ENCODE measurements at places on chromosomes 7 and 10. TPM values are rescaled to one million over a fixed set of nuclear protein-coding genes. Genes with fewer than 3 reads are reported as not detected.

Gene HOXA10
- 78.9 TPM for total RNA-seq

Gene PTEN
- 49.9 TPM for total RNA-seq

Gene CYP2C19
- total RNA-seq, result not detected

Gene HTR5A
- not detected for total RNA-seq

Gene BMPER
- not detected for total RNA-seq

Gene TMEM270
- not detected for total RNA-seq

DNA sequence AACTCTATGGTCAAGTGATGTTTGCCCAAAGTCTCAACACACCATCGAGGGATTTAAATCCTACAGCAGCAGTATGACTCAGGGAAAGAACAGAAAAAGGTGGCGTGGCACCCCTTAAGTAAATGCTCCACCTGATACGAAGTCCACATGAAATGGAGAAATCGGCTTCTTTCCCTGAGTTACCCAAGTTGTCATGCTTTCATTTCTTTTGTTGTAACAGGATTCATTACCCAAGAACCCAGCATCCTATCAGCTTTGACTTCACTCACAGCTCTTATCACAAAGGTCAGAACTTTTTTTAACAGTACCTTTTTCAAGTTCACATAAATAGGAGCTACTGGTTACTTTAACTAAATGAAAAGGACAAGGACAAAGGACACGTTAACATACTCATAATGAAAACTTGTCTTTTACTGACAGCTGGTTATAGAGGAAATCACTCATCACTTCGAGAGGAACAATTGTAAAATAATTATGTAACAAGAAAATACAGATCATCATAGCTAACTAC, 219.8 kb upstream of the FRMD4A start:
- DNase-seq, result peak; percentile 77

GRCh38 chr7:130118801-130119200, 48.5 kb downstream of the KLHDC10 start:
- no peak for DNase-seq

DNA sequence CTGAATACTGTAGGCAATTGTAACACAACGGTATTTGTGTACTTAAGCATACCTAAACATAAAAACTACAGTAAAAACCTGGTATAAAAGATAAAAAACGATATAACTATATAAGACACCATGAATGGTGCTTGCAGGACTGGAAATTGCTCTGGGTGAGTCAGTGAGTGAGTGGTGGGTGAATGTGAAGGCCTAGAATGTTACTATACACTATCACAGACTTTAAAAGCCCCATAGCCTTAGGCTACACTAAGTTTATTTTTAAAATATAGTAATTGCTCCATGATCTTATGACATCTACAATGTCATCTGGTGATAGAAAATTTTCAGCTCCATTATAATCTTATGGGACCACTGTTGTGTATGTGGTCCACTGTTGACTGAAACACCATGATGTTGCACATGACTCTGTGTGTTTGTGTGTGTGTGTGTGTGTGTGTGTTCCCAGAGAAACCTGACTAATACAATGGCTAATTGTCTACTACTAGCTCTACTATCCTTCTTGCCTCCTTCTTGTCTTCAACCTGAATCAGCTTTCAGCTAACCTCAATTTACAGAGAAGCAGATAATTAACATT, 27.6 kb upstream of the PRPF18 start:
- DNase-seq, result no peak

GRCh38 chr7:30034501-30034900, 6.3 kb downstream of the PLEKHA8 start:
- DNase-seq, result no peak

- DNase-seq, result no peak
Observed at GRCh38 chr10:22667093-22667480, 47.3 kb downstream of the PIP4K2A start.

DNA sequence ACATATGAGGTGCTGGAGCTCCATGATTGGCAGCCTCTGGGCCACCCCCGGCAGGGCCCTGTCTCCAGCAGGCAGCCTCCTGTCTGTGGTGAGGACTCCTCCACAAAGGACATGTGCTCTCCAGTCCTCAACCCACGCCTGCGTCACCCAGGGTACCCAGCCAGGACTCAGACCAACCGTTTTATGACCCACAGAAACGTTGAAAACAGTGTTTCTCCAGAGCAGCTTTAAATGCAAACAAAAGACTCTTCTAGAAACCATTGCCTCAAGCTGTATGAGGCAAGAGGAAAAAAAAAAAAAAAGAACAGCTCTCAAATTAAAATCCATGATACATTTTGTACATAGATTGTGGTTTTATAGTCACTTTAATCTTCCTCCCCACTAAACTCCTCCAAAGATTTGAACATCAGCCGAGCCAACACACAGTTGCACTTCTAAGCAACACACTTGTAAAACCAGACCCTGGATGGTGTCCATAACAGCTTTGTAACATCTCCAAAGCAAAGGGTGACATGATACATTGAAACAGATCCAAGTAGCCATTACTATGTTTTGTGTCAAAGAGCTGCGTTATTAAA, 175.0 kb upstream of the LYZL2 start:
- DNase-seq, result no peak

DNA sequence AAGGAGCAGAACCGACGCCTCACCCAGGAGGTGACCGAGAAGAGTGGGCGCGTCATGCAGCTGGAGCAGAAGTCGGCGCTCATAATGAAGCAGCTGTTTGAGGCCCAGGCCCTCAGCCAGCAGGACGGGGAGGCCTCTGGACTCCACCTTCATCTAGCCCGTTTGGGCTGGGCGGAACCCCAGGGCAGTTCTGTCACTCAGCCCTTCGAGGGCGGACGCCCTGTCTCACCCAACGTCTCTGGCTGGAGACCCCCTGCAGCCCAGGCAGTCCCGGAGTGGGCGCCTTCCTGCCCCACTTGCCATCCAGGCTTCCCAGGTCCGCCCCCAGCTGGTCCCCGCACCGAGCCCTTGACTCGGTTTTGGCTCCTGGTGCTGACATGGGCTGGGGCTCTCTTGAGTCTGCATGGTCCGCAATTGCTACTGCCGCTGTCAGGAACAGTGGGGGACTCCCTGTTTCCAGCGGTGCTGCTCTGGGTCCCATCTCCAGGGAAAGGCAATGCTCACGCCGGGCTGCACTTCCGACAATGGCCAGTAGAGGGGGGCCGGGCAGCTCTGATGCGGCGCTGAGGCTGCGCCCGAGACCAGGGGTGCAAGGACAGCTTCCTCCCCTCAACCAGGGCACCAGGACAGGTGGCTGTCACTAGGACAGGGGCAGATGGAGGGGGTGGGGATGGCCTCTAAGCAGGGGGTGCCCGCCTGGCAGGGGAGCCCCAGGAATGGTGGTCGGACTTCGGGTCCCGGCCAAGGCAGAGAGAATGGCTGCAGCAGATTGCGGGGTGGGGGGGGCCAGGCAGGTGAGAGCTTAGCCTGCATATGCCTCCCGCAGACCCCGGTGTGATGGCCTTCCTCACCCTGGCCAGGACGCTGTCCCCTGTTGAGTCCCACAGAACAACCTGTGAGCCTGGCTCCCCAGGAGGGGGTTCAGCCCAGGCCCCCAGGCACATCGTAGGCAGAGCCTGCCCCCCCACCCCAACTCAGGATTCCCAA, 71.2 kb upstream of the KCTD7 start:
- DNase-seq, result peak; percentile 54

- no peak for DNase-seq
Observed at GRCh38 chr7:49789736-49790135, 16.3 kb downstream of the VWC2 start.

- no peak for DNase-seq
Observed at GRCh38 chr10:90712529-90712928, 145.3 kb downstream of the HTR7 start.

DNA sequence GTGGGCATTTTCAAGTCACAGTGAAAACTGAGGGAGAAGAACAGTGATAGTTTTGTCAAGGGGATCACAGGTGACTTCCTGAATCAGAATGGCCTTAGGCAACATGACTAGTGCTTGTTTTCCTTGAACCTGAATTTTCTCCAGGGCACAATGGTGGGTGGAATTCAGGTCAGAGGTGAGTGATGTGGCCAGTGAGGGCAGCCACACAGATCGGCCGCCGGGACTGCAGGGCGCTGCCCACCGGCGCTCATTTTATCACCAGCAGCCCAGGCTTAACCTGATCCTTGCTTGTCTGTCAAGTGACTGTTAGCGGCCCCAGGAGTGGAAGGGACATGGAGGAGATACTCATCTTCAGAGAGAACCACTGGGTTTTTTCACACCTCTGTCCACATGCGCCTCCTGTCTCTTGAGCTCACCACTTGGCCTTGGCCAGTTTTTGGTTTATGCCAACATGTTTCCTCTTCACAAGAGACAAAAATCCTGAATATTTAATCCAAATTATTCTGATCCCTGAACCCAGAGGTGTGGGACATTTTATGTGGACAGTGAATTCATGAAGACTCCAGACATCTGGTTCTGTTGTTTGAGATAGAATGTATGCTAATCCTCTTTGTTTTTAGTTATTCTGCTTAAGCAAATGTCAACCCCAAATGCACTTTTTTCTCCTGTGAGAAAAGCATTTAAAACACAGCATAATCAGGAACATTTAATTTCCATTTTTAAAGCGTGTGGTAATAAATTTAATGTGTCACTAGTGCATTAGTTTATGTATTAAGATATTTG, 108.7 kb downstream of the DOCK1 start:
- DNase-seq, result no peak

DNA sequence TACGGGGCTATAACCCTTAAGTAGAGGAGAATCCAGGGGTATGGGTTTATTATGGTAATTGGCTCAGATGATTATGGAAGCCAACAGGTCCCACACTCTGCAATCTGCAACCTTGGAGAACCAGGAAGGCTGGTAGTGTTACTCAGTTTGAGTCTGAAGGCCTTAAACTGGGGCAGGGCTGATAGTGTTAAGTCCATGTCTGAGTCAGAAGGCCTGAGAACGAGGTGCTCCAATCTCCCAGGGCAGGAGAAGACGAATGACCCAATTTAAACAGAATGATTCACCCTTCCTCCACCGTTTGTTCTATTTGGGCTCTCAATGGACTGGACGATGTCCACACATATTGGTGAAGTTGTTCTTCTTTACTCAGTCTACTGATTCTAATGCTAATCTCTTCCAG, 244.5 kb upstream of the PTER start:
- no peak for DNase-seq

- no peak for DNase-seq
Observed at GRCh38 chr10:101096378-101096777, 34.6 kb downstream of the KAZALD1 start.

DNA sequence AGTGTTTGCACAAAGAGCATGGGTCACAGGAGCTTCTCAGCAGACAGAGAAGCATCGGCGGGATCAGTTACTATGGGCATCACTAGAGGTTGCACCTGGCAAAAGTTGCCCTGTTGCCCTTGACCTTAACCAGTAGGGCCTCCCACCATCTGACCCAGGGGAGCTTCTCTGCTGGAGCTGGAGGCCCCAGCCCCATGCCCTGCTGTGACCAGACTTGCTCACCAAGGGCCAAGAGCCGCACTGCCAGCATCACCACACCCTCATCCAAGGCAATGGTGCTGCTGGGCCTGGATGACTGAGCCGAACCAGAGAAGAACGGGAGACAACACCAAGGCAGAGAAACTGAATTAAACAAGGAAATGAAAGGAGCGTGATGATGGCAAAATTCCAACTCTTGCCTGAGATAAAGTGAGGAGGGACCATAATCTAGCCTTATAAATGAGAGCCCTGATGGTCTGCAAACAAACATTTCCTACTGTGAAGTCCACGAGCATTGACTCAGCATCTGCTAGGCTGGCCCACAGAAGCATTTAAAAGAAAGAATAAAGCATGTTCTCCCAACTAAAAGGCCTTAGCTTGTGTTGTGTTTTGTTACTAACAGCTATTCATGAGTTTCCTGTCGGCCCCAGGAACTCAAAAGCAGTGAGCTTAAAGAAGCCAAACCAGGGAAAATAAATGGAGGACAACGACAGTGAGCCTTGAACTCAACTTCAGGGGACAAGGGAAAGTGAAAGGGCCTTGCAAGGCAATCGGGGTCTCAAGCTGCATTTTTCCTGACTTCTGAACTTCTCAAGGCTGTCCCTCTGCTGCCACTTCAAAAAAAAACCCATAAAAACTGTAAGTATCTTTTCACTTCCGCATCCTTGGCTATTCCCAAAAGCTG, 60.4 kb downstream of the AFAP1L2 start:
- DNase-seq, result peak; percentile 12

GRCh38 chr10:128499956-128500355, 373.7 kb upstream of the MKI67 start:
- no peak for DNase-seq

- no peak for DNase-seq
Observed at GRCh38 chr7:11026452-11027359, 53.0 kb downstream of the PHF14 start.

GRCh38 chr10:12504176-12504575, 154.8 kb downstream of the CAMK1D start:
- DNase-seq, result no peak

GRCh38 chr10:130740166-130740565, 571.4 kb downstream of the TCERG1L start:
- no peak for DNase-seq

- no peak for DNase-seq
Observed at GRCh38 chr7:145224775-145225174, 388.9 kb upstream of the TPK1 start.

GRCh38 chr7:86920154-86920553, 139.3 kb downstream of the ELAPOR2 start:
- no peak for DNase-seq

GRCh38 chr10:46291817-46292572, 5.2 kb downstream of the ANTXRL start:
- no peak for DNase-seq

- peak; percentile 80 for DNase-seq
Observed at GRCh38 chr7:116952635-116953371, 498 bp upstream of the ST7 start.

GRCh38 chr7:151408839-151409666, 785 bp downstream of the WDR86 start:
- peak; percentile 81 for DNase-seq

- peak; percentile 85 for DNase-seq
Observed at GRCh38 chr7:47786557-47787248, 161.6 kb downstream of the PKD1L1 start.

DNA sequence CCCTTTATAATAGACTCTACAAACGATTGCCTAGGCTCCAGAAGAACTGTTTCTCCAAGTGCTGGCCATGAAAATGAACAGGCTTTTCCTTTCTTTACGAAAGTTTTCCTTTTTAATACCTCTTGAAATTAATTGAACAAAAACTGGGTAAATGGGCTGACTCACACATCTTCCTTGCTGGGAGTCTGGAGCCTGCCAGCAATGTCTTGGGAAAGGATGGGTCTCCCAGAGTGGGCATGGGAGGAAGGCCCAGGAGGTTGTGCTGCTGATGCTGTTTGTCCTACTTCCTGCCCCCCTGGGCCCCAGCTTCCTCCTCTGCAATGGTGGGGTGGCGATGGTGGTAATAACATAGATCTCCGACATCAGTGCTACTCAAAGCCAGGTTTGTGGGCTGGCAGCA, 174.1 kb downstream of the RPS24 start:
- DNase-seq, result no peak

DNA sequence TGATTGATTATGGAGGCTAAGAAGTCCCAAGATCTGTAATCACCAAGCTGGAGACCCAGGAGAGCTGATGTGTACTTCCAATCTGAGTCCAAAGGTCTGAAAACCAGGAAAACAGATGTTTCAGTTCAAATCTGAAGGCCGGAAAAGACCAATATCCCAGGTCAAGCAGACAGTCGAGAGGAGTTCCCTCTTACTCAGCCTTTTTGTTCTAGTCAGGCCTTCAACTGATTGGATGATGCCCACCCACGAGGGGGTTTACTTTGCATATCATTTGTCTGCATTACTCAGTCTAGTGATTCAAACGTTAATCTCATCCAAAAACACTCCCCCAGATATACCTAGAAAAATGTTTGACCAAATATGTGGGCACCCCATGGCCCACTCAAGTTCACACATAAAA, 7.4 kb upstream of the ARID5B start:
- DNase-seq, result no peak

- DNase-seq, result no peak
Observed at GRCh38 chr7:7180725-7181449, 1.5 kb upstream of the C1GALT1 start.

- no peak for DNase-seq
Observed at GRCh38 chr10:132443983-132444876, 47.2 kb downstream of the PWWP2B start.

Measured in HT-29 (cell line).